ENCODE measurements at places on chromosomes 7 and 10.

DNA sequence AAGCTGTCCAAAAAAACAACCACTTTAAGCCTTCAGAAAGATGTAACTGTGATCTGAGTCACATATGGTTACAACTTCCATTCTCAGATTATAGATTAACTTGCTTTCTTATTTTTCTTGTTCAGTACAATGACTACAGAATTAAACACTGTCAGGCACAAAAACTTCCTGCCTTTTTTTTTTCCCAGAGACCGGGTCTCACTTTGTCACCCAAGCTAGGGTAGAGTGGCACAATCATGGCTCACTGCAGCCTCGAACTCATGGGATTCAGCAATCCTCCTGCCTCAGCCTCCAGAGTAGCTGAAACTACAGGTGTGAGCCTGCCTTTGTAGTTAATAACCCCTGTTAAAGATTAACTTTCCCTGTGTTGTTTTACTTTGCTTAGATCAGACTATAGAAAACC lies 163.2 kb downstream of the AVL9 start:
- DNase-seq = no peak

GRCh38 chr7:55179931-55180682 lies 161.3 kb downstream of the EGFR start:
- DNase-seq = no peak

DNA sequence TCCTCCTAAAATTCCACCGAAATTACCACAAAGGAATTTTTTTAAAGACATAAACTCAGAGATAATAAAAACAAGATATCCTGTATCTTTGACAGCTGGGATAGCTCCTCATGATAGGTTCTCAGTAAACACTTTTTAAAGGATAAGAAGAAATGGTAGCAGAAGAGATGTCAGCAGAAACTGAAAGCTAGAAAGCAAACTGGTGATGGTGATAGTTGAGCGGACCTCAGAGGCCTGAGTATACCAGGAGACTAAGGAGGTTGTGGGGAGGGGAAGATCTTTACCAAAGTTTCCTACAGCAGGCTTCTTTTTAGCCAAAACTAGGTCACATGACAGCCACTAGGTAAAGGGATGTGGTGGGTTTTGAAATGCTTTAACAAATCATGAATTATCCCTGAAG lies 22.5 kb downstream of the PCGF5 start:
- no peak for DNase-seq

DNA sequence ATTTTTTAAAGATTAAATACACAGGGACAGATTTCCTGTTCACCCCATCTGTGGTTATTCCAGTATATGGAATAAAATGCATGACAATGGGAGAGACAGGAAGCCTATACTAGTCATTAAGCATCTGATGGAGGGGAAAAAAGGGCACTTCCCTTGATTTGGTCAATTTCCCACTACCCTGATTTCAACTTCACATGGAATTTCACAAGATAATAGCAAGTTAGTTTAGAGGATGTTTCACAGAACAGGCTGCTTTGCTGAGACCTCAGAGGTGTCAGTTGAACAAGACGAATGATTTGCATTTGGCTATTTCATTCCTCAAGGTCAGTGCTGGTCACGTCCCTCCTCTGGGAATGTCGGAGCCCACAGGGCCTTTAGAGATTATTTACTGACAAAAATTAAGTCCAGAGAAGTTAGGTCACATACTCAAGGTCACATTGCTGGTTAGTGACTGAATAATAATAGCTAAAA lies 4.7 kb upstream of the ITPRIP start:
- no peak for DNase-seq

GRCh38 chr7:114885836-114886235 lies 36.1 kb upstream of the MDFIC start:
- DNase-seq = no peak

DNA sequence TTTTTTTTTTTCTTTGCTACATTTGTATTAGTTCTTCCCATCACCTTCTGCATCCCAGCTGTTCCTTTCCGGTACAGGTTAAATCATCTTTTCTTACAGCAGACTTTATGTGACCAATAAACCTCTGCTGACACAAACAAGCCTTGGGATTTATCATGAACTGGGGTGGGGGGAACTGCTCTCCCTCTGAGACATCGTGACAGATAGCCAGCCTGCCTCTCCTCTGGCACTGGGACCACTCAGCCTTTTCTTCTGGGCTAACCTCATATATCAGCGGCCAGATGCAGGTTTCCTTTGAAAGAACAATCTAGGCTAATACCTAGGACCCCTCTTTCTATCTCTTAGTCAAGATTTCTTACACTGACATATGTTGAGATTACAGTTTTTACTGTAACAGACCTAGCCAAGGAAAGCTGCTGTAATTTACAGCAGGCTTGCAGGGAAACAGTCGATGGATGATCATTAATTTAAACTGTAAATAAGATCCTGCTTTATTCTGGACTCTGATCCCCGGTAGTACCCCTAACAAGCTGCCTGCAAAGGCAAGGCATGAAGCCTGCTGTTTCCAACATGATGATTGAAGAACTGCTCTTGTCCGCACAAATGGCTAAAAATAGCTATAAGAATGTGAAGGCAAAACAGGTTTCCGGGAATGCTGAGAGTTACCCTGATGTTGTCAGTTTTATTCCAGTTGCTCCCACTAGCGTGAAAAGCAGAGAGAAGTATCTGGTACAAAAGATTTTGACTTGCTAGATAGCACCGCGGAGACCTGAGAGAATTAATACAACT lies 338.7 kb downstream of the SORCS1 start:
- peak; percentile 21 for DNase-seq

DNA sequence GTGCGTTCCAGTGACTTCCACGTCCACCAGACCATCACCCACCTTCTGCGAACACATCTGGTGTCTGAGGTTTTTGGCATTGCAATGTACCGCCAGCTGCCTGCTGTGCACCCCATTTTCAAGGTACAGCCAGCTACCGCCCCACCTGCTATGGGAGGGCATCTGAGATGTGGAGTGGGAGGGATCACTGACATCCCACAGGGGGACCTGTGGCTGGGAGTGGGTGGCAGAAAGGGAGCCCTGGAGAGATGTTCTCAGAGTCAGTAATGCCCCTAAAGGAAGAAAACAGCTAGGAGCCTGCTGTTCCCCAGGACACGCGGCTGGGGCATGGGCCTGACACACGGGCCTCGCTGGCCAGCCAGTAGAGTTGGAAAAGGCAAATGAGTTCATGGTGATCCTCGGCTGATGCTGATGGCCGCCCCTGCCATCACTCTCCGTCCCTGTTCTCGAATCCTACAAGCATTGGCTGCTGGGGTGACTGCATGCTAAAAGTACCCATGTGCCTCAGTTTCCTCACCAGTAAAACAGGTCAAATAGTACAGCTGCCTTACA lies 66.6 kb downstream of the ALOX5 start:
- DNase-seq = no peak

DNA sequence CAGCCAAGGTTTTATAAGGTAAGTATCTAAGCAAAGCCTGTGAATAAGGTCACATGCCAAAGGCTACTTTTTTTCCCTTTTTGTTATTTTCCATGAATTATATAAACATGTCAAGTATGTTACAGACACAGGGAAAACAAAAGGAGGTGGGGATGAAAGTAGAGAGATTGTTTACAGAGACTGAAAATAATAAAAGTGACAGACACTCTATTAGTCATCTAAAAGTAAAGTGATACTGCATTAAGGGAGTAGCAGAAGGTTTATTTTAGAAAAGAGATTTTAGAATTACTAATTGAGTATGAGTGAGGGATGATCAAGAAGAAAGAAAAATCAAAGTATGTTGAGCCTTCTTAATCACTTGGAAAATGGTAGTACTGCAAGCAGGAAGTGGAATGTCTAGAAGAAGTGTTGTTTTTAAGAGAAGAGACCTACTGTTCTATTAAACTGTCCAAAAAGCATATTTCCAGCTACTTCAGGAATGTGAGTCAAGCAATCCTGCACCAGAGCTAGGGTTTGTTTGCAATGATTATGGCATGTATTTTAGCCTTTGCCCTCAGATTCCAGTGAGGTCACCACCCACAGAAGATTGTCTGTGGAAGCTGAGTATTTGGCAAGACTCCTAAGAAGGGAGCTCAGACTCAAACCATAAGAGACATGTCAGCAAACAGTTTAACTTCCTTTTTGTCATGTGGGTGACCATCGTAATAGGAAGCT lies 177.9 kb upstream of the PLXDC2 start:
- peak; percentile 73 for DNase-seq

GRCh38 chr7:134029743-134030142 lies 97.4 kb upstream of the LRGUK start:
- DNase-seq = no peak

DNA sequence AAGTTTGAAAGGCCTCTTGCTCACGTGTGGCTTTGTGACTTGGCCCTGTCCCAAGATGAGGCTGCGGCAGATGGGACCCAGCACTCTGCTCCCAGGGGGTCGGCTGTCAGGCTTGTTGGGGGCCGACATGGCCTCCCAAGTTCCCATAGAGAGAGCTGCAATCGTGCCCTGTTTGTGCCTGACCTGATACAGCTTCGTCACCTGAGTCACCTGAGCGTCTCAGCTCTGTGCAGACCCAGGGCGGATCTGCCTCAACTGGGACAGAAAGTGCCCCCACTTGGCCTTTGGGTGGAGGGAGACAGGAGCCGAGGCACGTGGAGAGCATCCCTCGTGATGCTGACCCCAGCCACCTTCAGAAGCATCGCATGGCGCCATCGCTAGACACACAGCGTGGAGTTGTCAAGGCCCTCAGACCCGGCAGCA lies 21.7 kb downstream of the PAPOLB start:
- DNase-seq = no peak

All from fibroblast of skin of left quadriceps (primary cell).